Fibroblast of skin of left biceps (primary cell): ENCODE measurements at places on chromosomes 6 and 20.

DNA sequence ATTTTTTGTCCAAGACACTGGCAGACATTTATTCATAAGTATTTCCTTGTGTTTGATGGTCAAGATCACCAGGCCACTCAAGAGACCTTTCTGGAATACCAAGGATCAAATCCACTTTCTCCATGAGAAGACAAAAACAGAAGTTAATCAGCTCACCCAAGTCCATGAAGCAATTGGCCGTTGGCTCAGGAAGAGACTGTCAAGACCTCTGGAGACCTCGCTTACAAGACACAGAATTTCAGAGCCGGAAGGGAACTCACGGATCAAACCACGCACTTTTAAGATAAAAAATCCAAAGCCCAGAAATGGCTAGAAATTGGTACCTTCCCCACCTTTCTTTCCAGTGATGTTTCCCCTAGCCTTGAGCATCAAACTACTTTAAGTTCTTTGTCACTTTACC is 3.3 kb downstream of the TRERF1 start:
- no peak for DNase-seq

DNA sequence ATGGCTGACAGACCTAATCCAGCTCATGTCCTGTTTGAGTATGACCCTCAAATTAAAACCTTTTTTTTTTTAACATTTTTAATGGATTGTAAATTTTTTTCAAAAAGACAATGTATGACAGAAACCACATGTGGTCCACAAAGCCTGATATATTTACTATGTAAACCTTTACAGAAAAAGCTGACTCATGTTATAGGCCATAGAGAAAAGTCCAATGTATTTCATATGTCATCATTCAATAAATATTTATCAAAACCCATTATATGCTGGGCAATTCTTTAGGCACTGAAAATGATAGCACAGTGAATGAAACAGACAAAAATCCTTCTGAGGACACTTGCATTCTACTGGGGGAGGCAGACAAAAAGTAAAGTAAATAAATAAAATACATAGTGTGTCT is 826.2 kb upstream of the FLRT3 start:
- no peak for DNase-seq

DNA sequence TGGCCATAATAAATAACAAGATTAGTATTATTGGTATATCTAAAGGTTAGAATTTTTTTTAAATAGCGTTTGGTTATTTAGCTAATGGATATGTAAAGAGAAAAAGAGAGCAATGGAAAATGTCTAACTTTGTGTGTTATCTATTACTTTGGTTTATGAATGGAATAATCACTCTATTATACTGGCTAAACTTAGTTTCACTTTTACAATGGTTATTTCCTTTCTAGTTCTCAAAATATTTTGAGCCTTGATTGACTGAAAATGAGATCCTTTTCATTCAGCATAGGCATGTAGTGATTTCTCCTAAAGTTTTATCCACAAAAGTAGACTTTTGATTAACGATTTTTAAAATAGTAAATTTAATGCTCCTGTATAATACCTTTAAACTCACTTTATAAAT is 51.6 kb upstream of the MLIP start:
- no peak for DNase-seq

- DNase-seq: no peak
Observed at GRCh38 chr6:34961082-34961481, 72.0 kb downstream of the ANKS1A start.

- DNase-seq: no peak
Observed at GRCh38 chr20:5797843-5798462, 47.8 kb downstream of the SHLD1 start.

DNA sequence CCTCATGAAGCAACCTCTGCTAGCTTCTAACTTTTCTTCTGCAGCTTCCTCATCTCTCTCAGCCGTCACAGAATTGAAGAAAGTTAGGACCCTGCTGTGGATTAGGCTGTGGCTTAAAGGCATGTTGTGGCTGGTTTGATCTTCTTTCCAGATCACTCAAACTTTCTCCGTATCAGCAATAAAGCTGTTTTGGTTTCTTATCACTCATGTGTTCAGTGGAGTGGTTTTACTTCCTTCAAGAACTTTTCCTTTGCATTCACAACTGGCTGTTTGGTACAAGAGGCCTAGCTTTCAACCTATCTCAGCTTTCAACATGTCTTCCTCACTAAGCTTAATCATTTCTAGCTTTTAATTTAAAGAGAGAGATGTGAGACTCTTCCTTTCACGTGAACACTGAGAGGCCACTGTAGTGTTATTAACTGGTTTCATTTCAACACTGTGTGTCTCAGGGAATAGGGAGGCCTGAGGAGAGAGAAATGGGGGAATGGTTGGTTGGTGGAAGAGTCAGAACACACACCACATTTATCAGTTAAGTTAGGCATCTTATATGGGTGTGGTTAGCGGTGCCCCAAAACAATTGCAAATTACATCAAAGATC is 17.2 kb downstream of the ZSCAN23 start:
- no peak for DNase-seq

DNA sequence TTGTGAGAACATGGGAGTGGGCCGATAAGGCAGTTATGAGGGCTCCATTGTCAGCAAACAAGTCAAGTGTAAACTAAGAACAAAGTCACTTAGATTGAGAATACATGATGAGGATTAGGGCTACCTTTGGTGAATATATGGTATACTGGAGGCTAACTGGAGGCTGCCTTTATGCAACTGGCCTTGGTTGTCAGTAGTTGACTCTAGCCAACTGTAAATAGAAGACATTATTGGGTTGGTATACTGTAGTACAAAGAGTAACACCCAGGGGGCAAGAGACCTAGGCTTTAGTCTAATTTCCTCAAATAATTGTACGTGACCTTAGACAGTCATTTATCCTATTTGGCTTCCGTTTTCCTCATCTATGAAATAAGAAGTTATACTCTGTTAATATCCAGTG is 235.2 kb downstream of the ARID1B start:
- no peak for DNase-seq

DNA sequence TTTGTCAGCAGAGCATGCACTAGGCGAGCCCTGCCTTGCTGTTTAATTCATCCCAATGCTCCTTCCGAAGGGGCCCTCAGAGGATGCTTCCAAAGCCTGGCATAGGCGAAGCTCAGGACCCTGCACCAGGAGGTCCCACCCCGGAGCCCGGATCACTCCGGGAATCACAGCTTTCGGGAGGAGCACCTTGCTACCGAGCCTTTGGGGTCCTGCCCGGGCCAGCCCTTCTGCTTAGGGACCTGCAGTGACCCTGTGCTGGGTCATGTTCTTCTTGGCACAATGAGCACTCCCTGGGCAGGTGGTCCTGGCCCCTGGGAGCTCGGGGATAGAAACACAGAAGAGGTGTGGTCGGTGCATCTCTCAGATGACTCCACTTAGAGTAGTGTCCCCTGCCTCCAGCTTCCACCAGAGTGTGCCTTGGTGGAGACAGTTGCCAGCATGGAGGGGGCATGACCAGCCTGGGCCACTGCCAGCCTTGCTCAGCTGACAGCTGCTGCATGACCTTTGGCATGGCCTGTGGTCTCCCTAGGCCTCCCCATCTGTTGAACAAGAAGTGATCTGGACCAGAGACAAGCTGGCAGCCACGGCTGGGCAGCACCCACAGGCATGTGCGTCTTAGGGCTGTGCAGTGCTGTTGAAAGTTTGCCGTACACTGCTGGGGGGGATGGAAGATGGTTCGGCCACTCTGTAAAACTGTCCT is 44.7 kb upstream of the SLCO4A1 start:
- DNase-seq: no peak

GRCh38 chr6:157380458-157380778 is 572 bp upstream of the ZDHHC14 start:
- no peak for DNase-seq

GRCh38 chr6:73513496-73513854 is 7.4 kb downstream of the EEF1A1 start:
- DNase-seq: no peak

DNA sequence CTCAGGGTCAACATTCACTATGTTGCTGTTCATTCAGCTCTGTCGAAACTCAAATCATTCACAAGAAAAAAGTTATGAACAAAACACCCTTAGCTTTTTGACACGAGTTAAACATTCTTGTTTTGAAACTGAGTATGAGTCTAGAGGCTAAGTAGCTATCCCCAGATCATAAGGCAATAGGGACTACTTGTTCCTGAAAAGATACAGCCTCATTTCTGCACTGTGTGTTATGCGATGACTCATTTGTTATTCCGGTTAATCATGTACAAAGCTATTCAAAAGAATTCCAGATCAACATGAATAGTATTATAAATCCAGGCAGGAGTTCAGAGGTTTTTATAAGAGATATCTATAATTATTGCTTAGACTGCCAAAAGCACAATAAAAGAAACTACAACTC is 908.0 kb downstream of the QKI start:
- DNase-seq: peak; percentile 23

DNA sequence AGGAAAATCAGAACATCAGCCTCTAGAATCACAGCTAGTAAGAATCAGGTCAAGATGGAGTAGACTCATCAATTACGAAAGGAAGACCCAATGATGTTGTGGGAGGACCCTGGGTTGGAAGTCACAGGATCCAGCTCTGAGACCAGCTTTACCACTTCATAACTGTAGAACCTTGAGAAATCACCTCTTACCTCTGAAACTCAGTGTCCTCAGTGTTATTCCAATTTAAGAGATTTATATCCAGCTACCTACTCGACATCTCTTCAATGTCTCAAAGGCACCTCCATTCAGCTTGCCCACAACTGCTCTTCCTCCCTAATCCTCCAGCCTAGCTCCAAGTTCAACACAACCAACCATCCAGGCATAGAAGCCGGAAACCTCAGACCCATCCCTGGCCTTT is 16.3 kb downstream of the MRPL14 start:
- no peak for DNase-seq

GRCh38 chr6:149913540-149914240 is 9.2 kb downstream of the RAET1G start:
- no peak for DNase-seq

DNA sequence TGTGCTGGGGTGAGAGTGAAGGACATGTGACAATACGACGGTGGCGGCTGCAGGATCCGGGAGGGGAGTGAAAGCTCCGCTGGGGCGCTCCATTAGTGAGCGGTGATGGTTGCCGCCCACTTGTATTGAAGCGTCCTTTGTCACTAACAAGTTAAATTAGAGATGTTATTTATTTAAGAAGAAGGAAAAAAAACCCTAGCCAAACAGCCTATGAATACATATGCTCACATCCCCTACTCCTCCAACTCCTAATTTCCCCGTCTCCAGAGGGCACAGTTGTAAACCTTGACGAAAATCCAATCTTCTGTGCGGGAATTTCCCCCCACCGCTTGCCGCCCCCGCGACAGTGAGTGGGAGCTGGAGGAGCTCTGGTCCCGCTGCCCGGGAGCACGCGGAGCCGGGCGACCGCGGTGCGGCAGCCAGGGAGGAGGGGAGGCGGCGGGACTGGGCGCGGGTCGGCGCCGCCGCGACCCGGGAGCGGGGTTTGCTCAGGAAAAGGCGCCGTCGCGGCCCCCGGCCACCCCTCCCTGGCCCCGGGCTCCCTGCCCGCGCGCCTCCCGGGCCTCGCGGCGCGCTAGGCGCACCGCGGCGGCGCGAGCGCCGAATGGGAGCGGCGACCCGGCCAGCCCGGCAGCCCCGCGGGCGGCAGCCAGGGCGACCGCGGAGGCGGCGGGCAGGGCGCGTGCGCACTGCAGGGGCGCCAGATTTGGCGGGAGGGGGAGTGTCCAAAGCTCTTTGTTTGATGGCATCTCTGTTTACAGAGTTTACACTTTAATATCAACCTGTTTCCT is at the start of gene MYB:
Gene MYB, plus strand, starts transcription at position 767 of the 791 bp plus-strand sequence. CDS start 206 bp downstream, outside the sequence.
- no peak for DNase-seq

- DNase-seq: no peak
Observed at GRCh38 chr6:166313255-166314070, 5.3 kb upstream of the PRR18 start.

GRCh38 chr6:149060300-149060984 is 257.1 kb upstream of the TAB2 start:
- no peak for DNase-seq

DNA sequence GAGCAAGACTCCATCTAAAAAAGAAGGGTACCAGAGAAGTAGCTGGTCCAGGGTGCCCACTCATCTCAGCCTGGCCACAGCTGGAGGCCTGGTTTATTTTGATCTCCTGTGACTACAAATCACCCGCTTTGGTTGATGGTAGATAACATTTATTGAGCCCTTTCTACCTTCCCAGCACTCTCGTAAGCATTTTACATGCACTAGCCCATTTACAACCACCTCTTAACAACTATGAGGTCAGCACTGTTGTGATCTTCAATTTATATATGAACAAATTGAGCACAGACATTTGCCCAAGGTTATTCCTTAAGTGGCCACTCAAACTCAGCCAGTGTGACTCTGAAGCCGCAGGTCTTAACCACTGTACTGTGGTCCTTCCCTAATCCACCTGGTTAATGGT is 104.7 kb downstream of the EPM2A start:
- DNase-seq: no peak

DNA sequence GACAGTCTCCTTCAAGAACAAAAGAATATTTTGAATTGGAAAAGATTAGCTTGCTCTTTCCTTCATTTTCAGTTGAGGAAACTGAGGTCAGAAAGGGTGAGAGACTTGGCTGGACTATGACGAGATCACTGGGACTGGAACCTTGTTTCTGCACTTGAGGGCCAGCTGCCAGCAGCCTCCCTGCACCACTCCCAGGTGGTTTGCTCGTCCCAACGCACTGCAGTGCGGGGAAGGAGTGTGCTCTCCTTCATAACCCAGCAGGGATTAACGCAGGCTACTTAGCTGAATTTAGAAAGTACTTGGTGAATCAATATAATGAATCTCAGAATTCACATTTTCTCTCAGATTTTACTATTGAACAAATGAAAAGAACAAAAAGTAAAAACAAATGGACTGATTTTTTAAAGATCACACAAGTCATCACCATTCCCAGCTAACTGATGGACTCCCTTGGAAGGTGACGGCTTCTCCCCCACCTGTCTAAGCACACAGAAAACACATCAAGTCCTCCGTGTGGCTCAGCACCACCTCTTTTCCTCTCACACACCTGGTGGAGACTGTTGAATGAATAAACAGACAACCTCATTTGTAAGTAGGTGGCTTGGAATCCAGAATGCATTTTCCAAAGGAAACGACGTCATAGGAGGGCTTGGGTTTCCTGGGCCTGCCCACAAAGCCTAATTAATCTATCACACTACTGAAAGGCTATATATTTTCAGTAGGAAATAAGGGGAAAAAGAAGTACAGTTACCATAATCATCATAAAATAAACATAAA is 121.0 kb downstream of the QRSL1 start:
- DNase-seq: no peak

- DNase-seq: no peak
Observed at GRCh38 chr6:24908650-24909035, 27.1 kb downstream of the RIPOR2 start.

GRCh38 chr6:52994031-52994838 is 849 bp downstream of the GSTA4 start:
- DNase-seq: no peak

DNA sequence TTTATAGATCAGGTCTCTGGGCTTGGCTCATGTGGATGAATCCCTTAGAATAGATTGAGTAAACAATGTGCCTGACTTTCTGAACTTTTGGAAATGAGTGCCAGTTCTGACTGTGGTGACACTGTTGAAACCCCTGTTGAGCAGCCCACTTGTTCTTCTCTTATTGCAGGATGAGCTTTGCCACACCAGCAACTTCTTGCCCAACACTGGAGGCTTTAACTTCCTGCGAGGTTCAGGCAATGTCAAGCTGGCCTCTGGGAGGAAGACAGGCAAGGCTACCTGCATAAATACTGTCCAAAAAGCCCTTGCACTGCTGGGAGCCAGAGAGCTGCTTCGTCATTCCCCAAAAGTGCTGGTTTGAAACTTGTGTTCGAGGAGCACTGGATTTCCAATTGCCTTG is 32.8 kb upstream of the SMIM8 start:
- no peak for DNase-seq

- DNase-seq: peak; percentile 62
Observed at GRCh38 chr6:111175109-111175508, 87.8 kb downstream of the SLC16A10 start.

- DNase-seq: no peak
Observed at GRCh38 chr20:22682381-22682780, 98.0 kb upstream of the FOXA2 start.
